Esophagus squamous epithelium (tissue), 5 donors: ENCODE measurements at places on chromosomes 5 and 9.

- DNase-seq: no peak
Observed at GRCh38 chr9:134546246-134546731, 95.3 kb upstream of the COL5A1 start.

- DNase-seq: no peak
Observed at GRCh38 chr9:85685081-85685480, 56.7 kb downstream of the AGTPBP1 start.

GRCh38 chr5:76325876-76326491, 77.1 kb upstream of the IQGAP2 start:
- DNase-seq: no peak

DNA sequence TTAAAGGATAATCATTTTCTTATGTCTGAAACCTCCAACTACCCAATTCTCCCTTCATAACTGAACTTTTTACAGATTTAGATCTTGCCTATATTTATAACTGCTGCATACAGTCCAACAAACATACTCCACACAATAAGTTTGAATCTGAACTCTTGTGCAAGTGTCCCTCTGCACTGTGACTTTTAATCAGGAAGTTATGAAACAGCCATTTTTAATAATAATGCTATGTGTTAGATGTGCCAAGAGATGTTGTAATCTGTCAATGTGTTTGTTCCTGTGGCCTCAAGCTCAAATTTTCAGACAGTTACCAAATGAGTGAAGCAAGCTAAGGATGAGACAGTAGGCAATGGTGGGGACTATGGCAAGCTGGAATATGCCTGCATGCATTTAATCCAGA, 57.6 kb upstream of the MTAP start:
- DNase-seq: no peak

GRCh38 chr9:36899406-36899805, 134.7 kb downstream of the PAX5 start:
- DNase-seq: no peak

- DNase-seq: no peak
Observed at GRCh38 chr9:93896496-93897033, 58.6 kb downstream of the BARX1 start.
